Activated CD4-positive, alpha-beta T cell treated with anti-CD3 and anti-CD28 coated beads for 1 hour (primary cell): ENCODE measurements at places on chromosomes 13 and 19.
A peak's percentile ranks its signal among the peaks of the same experiment; 100 is the strongest.

DNA sequence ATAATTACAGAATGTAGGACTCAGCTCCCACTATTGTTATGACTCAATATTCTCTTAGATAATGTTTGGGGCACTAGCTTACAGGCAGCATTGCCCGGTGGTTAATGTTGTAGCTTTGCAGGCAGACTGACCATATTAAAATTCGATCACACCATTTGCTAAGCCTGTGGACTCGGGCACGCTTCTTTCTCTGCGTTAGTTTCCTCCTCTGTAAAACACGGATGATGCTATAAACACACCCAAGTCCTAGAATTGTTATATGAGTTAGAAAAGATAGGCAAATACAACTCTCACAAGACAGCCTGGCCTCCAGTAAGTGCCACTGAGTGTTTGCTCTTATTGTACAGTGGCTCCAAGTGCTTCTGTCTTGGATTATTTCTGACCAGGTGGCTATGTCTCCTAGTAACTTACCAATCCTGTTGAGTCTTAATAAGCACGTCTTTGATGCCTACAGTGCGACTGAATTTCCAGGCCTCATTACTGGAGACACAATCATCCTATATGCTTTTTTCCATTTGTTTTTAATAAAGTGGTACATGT is 50.0 kb upstream of the ALOX5AP start:
- DNase-seq = no peak

- DNase-seq = no peak
Observed at GRCh38 chr13:103299079-103299478, 232.9 kb upstream of the SLC10A2 start.

- DNase-seq = no peak
Observed at GRCh38 chr13:41505209-41505835, 48.0 kb downstream of the RGCC start.

GRCh38 chr19:4986471-4986891 is 17.6 kb downstream of the KDM4B start:
- DNase-seq = no peak

GRCh38 chr19:32914879-32915660 is 45.5 kb upstream of the SLC7A9 start:
- no peak for DNase-seq

DNA sequence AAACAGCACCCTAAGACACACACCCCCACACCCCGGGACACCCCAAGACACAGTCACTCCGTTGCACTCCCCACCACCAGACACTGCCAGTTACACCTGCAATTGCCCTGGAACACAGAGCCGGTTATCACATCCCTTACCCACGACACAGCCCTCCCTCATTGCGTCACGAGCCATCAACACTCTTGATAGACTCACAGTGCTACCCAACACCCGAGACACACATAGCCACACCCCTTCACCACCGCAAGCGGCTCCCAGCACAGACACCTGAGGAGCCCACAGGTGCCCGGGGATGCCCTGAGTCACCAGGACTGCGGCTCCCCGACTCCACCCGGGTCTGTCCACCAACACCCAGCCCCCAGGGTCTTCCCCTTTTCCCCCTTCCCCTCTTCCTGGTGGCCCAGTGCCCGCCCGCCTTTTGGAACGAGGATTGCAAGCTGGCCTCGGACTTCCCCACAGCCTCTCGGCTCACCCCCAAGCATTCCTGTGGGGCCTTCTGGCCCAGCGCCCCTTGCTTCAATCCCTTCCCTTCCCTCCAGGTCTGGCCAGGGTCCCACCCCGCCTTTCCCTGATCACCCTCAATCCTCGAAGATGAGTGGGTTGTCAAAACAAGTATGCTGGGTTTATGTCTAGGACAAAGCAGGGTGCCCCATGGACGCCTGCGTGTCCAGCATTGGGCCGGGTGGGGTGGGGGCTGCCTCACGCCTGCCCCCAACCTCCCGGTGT is 1.7 kb upstream of the PTGER1 start:
- no peak for DNase-seq

GRCh38 chr13:69292789-69293425 is 814.7 kb upstream of the ATXN8OS start:
- no peak for DNase-seq

GRCh38 chr19:21626924-21627697 is 121.7 kb downstream of the ZNF429 start:
- no peak for DNase-seq

GRCh38 chr13:45872566-45872965 is 21.0 kb upstream of the SIAH3 start:
- no peak for DNase-seq

GRCh38 chr13:48318821-48319511 is 15.4 kb downstream of the RB1 start:
- no peak for DNase-seq

GRCh38 chr19:1446713-1447481 is 3.0 kb upstream of the APC2 start:
- no peak for DNase-seq

DNA sequence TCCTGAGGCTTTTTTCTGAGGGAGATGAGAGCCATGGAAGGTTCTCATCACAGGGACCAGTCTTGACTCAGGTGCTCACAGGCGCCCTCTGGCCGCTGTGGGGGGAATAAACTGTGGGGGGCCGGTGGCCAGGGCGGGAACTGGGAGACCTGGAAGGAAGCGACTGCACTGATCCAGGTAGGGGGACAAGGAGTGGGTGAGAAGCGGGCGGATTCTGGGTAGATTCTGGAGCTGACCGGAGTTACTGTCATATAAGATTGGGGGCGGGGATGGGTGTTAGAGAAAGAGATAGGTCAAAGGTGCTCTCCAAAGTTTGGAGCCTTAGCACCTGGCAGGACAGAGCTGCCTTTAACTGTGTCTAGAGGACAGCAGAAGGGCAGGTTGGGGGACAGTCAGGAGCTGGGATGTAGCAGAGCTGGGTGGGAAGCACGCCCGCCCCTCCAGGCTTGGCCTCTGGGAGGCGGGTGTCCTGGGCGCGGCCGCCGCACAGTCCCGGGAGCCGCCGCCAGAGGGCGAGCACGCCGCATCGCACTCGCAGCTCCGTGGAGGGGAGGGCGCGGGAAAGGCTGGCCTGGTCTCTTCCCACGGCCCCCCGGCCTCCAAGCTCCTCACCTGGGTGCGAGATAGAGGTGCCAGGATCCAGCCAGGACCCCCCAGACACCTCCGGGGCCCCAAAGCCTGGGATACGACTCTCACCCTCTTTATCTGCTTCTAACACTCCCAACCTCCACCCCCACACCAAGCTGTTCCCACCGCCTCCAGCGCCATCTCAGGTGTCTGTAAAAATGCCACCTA is 4.2 kb upstream of the DAND5 start:
- peak; percentile 67 for DNase-seq

GRCh38 chr19:34834472-34835061 is 61.6 kb upstream of the ZNF599 start:
- DNase-seq = no peak

GRCh38 chr13:113373811-113374485 is 10.0 kb upstream of the GRTP1 start:
- DNase-seq = no peak

- no peak for DNase-seq
Observed at GRCh38 chr13:101394605-101395004, 21.7 kb downstream of the NALCN start.

DNA sequence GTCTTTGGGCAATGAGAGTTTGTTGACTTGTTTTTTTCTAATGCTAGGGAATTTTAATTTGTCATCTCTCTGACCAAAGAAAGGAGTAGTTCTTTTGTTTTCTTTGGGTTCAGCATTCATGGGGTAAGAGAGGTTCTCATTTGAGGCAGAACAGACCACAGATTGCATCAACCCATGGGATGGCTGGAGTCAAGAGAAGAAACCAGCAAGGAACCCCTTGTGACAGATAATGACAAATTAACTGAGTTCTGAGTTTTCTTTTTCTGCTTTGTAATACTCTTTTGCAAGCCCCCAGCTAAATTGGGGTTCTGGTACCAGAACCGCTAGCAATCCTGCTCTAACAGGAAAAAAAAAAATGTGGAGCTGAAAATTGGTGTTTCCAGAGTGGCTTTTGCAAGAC is 864.1 kb downstream of the DIAPH3 start:
- DNase-seq = no peak

DNA sequence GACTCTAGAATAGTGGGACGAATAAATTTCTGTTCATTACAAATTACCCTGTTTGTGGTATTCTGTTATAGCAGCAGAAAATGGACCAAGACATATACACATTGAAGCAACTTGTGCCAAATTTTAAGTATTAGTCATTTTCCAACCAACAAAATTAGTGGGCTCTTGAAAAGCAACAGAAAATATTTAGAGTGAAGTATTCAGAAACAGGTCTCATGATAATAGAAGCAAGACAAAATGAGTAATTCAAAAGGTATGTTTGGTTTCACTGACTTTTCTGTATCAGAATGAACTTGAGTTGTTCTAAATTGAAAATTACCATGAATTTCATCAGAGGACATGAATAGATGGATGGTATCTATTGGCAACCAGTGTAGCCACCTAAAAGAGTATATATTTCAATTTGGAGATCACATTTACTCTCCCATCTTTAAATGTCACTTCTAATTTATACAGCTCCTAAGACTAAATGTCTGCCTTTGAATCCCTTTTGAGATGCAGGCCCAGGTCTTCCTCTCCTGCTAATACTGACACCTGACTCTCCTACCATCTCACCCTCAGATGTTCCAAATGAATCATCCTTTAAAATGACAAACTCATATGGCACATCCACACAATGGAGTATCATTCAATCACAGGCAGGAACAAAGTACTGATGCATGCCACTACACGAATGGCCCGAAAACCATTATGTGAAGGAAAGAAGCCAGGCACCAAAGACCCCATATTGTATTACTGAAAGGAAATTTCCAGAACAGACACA is 40.7 kb upstream of the DOCK9 start:
- DNase-seq = no peak

DNA sequence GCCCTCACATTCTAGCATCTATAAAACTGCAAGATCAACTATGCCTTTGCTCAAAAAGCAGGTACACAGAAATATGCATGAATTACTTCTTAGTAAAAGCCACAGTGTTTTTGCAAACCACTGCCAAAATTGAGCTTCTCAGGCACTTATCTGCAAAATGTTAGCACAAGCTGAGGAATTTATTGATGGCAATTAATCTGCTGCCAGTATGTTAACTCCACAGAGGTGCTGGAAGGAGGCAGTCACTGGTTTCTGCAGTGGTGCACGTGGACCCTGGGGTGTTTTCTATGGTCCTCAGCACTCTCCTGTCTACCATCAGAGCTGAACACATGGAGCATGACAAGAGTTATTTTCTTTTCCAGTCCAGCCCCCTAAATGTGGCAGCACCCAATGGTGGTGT is 44.2 kb downstream of the CLDN10 start:
- no peak for DNase-seq

GRCh38 chr13:26474286-26474685 is 83.2 kb upstream of the WASF3 start:
- no peak for DNase-seq

DNA sequence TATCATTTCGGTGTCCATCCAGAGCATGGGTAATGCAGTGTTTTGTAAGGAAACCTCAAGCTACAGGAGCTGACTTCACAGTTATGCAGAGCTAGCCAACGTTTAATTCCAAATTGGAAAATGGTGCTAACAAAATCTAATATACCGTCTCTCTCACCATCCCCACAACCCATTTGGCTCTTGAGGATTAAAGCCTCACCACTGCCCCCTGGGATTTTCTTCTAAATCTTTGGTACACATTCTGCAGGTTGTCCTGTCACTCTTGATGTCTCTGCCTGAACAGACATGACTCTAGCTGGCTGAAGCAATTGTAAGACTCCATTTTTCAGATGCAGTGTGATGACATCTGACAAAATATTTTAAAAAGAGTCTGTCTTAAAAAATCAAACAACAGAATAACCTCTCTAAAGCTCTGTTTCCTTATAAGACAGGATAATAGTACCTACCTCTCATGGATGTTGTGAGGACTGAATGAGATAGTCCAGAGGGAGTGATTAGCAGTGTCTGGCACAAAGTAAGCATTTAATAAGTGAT is 451.8 kb downstream of the SUCLA2 start:
- no peak for DNase-seq

GRCh38 chr13:47794963-47795362 is 206.1 kb downstream of the SUCLA2 start:
- DNase-seq = no peak

DNA sequence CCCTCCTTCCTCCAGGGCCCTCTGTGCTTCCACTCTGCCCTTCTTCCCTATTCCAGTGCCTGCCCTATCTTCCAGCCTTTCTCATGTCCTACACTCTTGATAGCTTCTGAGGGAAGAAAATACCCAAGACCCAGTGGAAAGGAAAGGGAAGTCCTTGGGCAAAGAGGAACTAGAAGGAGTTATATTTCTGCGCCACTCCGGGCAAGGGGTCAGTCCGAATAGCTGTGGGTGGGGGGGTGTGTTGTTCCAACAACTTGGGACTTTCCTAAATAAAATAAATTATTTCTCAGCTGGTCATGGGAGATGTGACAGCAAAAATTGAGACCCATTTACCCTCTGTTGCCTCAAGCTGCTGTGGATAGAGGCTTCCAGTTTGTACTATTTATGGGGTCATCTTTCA is 23.2 kb downstream of the CABP5 start:
- DNase-seq = no peak

DNA sequence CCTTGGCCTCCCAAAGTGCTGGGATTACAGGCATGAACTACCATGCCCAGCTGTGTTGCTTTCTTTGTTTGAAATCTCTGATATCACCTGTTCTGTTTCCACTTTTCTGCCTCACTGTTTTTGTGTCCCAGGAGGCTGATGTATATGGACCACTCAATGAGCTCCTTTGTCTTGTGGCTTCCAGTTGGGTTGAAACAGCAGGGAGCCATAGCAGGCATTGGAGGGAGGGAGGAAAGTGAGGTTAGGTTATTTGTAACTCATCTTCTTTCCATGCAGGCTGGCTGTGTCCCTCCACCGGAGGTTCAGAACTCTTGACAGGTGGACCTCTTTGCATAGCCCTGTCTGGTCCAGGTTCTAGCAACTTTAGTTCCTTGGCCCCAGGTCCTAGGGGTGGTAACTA is 6.1 kb upstream of the CYP4F22 start:
- DNase-seq = no peak

- DNase-seq = no peak
Observed at GRCh38 chr13:20658451-20659040, 45.0 kb upstream of the IL17D start.

- DNase-seq = no peak
Observed at GRCh38 chr13:98004107-98004506, 50.6 kb downstream of the IPO5 start.

GRCh38 chr13:81596224-81596753 is 1255.4 kb upstream of the SPRY2 start:
- DNase-seq = no peak

DNA sequence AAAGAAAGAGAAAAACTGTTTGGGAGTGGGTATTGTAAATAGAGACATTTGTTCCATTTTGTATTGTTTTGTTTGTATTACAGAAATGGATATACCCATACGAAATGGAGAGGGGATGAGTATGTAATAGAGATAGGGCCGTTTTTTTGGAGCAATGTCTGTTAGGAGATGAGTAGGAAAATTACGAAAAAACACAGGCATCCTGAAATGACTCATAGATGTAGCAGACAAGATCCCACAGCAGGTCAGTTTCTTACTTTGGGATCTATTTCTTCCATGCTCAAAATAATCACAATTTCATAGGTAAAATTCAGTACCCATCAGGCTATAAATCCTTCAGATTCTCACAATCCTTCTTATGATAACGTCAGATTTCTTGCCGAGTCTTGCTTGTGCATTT is 779.4 kb upstream of the SLITRK1 start:
- no peak for DNase-seq

- no peak for DNase-seq
Observed at GRCh38 chr19:11887234-11887610, 360 bp upstream of the ZNF69 start.
